Smooth muscle cell of the brain vasculature (primary cell): ENCODE measurements at places on chromosomes 4 and X.
A peak's percentile ranks its signal among the peaks of the same experiment; 100 is the strongest.

GRCh38 chr4:57182132-57182874 is 72.1 kb upstream of the IGFBP7 start:
- DNase-seq = no peak

- no peak for DNase-seq
Observed at GRCh38 chrX:20118065-20118824, 1.5 kb upstream of the MAP7D2 start.

GRCh38 chr4:74950200-74950599 is 17.3 kb downstream of the PARM1 start:
- DNase-seq = no peak

DNA sequence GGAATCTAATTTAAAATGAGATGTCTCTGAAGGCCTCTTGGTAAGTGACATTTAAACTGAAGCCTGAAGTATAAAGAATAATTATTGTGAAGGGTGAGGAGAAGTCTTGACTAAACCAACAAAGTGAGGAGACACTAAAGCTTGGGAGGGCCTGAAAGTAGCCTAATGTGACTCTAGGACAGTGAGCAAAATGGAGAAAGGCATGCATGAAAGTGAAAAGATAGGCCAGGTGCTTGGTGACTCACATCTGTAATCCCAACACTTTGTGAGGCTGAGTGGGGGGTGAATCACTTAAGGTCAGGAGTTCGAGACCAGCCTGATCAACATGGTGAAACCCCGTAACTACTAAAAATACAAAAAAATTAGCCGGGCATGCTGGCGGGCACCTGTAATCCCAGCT is 46.9 kb upstream of the SMARCAD1 start:
- DNase-seq = no peak

GRCh38 chr4:136867465-136867864 is 664.8 kb downstream of the PCDH18 start:
- no peak for DNase-seq

DNA sequence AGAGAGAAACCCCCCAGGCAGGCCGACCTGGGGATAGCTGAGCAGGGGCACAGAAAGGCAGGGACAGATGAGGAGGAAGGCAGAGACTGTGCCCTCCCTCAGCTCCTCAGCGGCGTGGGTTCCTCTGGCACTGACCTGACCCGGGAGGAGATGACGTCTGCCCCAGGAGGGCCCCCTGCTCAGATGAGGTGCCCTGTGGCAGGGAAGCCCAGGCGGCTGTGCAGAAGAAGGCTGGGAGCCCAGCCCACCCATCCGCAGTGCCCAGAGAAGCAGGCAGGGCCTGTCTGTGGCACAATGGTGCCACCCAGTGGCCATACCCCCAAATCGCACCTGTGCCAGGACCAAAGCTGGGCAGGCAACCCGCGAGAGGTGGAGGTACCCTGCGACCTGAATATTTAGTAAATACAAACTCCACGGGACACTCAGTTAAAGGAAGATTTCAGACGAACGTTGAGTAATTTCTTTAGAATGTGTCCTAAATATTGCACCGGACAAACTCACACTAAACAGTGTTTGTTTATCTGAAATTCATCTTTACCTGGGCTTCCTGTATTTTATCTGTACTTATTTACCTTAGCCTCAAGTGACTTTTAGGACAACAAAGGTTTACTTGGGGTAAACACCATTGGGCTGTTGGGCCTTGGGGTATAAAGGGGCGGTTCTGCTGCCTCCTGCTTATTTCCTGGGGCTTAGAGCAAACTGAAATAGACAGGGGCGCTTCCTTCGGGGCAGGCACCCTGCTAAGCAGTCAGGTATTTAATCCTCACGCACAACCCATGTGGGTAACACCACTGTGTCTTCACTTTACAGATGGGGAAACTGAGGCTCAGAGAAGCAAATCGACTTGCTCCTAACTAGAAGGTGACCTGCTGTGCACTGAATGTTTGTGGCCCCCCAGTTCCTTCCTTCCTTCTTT is 46.5 kb upstream of the HMX1 start:
- DNase-seq = peak; percentile 9

GRCh38 chr4:146943691-146944375 is 1.8 kb downstream of the TTC29 start:
- no peak for DNase-seq

DNA sequence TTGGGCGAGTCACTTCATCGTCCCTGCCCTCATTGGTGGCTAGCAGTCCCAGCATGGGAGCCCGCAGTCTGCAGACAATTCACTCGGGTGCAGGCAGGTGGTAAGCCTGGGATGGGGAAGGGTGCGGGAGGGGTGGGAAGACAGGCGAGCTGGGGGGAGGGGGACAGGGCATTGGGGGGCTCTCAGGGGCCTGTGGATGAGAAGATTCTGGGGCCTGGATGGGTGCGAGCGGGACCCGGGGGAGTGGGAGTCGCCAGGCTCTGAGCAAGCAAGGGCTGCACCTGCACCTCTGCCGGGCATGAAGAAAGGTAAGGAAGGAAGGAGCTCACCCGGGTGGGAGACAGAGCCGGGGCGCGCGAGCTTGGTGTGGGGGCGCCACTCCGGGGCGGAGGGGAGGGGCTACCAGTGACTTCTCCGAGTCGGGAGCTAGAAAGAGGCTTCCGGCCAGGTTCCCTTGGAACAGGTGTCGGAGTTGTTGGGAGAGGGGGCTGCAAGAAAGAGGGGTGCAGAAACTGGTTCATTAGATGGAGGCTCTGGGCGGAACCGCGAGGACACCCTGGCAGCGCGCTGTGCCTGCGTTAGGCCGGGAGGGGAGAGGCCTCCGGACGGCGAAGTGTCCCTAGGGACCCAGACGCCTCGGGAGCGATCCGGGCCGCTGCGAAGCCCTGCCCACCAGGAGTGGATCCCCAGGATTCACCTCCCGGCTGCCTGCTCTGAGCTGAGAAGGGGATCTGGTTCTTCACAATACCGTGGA is 103.4 kb upstream of the PDLIM3 start:
- DNase-seq = no peak

GRCh38 chr4:7607156-7607910 is 172.6 kb upstream of the PSAPL1 start:
- no peak for DNase-seq

DNA sequence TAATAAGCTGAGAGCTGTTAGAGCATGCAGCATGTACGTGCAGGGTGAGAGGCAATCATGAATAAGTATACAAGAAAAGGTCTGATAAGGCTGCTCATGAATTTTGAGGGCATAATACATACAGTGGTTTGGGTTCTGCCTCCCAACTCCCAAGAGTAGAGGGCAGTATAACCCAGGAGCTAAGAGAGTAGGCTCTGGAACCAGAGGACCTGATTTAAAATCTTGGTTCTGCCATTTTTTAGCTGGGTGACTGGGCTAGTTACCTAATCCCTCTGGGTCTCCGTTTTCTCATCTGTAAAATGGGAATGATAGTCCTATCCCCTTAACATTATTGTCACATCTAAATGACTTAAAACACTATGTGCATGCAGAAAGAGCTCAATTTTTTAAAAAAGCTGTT is 85.3 kb downstream of the LNX1 start:
- DNase-seq = no peak

GRCh38 chrX:130704053-130705038 is 198.7 kb downstream of the ENOX2 start:
- DNase-seq = no peak

GRCh38 chr4:173370130-173370476 is 651 bp upstream of the SAP30 start:
- no peak for DNase-seq

DNA sequence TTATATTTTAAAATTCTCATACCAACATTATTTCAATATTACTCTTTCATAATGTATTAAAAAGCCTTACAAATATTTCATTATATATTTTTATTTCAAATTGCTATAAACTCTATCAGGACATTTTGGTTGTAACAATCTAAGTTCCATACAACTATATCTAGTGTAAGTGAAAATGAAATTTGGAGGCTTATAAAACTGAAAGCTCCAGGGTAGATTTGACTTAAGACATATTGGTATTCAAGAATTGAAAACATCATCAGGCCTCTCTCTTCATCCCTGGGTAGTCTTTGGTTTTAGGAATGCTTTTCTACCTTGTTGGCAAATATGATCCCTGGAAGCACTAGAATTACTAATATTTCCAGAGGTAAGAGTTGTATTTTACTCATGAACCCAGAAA is 342.6 kb downstream of the DTHD1 start:
- DNase-seq = no peak

DNA sequence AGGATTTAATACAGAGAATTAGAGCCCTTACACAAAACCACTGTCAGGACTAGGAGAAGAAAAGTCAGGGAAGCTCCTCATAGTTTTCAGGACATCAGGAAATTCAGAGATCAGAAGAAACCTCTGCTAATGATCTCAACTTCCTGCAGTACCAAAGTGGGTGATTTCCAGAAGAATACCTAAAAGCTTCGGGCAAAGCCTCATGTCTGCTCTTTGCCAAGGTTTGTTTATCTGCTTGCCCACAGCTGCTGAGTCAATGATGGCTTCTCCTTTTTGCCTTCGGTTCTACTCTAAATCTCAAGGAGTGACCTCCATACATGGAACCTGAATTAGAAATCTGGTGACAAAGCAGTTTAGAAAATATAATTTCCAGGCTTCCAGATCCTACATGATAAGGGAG is 68.4 kb downstream of the USP38 start:
- no peak for DNase-seq

- DNase-seq = no peak
Observed at GRCh38 chr4:30716158-30716557, 4.0 kb upstream of the PCDH7 start.

DNA sequence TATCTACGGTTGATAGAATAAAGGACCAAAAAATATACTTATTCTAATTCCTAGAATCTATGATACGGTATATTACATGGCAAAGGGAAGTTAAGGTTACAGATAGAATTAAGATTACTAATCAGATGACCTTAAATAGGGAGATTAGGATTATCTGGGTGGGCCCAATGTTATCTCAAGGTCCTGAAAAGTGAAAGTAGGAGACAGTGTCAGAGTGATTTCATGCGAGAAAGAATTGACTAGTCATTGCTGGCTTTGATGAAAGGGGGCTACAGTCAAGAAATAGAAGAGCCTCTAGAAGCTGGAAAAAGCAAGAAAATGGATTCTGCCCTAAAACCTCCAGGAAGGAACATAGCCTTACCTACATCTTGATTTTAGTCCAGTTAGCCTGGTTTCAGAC is 176.9 kb upstream of the PPP1R2C start:
- DNase-seq = no peak

DNA sequence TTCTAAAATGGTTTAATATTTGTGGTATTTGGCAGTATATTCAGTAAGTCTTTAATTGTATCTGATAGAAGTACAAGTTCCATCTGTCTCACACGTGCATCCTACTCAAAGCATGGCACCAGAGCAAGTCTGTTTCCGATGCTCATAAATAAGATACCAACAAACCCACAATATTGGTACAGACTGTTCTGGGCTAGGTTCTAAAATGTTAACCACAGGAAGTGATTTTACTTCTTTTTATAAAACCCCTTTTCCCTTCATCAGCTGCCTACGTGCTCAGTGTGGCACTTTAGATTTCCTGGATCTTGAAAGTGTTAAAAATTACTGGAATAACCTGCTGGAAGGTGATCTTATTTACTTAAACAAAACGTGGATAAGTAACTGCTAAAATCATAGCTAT is 165.1 kb downstream of the CFAP299 start:
- DNase-seq = no peak

- no peak for DNase-seq
Observed at GRCh38 chrX:129701624-129702069, 37.1 kb upstream of the XPNPEP2 start.

DNA sequence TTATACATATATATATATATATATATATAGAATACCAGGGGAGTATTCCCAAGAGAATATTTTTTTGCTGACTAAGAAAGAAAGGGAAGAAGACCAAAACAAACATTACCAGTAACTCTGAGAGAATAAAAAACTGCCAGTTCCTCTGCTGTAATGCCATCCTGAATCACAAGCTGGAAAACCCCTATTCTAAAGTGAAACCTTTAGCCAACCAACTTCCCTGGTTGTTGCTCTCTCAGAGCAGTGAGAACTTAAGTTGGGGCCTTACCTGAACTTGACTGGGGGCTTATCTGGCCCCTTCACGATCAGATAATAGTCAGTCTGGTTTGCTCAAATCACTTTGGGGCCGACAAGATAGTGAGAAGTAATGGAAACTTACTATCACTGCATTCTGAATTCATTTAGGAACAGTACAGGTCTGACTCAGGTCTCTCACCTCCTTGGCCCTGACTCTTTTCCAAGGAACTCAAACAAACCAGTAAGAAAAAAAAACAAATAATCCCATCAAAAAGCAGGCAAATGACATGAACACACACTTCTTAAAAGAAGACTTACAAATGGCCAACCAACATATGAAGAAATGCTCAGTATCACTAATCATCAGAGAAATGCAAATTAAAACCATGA is 62.5 kb downstream of the CD40LG start:
- no peak for DNase-seq

DNA sequence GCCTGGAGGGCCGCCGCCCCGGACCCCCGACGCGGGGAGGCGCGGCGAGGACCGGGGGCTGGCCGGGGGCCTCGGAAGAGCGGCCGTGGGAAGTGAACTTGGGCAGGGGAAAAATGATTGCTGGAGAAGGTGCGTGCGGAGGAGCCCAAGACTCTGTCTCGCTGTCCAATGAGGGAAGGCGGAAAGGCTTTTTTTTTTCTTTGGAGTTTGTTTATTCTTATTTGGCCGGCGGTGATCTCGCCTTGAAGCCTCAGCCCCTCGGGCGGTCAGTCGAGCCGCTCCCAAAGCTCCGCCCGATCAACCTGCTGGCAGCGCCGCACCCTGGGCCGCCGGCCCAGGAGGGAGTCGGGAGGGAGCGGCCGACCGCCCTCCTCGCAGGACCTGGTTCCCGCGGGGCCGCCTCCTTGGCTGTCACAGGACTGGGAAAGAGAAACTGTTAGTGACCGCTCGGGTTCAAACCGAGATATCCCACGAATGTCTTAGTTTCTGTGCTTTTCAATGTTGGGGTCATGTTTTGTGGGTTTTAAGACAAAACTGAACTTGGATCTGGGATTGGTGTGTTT is 2.5 kb downstream of the CPEB2 start:
- no peak for DNase-seq

DNA sequence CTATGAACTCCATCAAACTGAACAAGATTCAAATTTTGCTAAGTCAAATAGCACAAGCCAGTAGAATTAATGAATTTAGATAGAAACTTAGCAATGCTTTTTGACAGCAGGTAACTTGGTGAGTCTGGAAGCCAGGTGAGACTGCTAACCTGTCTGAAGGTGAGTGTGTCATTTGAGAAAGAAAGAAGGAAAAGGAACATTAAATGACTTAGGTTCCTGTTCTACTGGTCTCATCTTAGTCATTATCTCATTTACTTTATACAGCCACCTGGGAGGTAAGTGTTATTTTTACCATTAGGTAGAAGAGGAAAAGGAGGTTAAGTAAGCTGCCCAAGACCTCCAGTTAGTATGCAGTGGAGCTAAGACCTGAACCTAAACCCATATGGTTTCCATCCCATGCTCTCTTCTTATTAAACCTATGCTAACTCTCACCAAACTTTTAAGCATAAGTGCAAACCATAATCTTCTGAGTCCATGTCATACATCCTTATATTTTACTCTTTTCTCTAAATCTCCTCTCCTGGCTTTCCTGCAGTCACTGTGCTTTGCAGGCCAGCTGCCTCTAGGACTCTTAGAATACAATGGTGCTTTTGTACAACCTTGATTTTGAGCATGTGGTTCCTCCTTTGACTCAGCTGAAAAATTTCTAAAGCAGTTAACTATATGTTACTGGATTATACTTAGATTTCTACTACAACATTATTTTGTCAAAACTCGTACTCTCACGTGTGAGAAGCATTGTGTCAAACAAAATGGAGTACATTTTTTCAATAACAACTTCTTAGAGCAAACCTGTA is 68.5 kb downstream of the ATP10D start:
- no peak for DNase-seq
